Esophagus muscularis mucosa (tissue), 4 donors: ENCODE measurements at places on chromosomes 3 and 15. TPM values are rescaled to one million over a fixed set of nuclear protein-coding genes. Genes with fewer than 3 reads are reported as not detected.

Gene SEMA6D
- total RNA-seq: 5.2 TPM

Gene CTXND1
- total RNA-seq: 0.42 TPM

Gene IVD
- 45.8 TPM for total RNA-seq

Gene LXN
- total RNA-seq: 8.3 TPM

Gene TMEM158
- total RNA-seq: 2.2 TPM

Gene BLM
- 0.80 TPM for total RNA-seq

Gene FEZF2
- total RNA-seq: not detected

Gene PLXND1
- total RNA-seq: 89.6 TPM

Gene FILIP1L
- total RNA-seq: 120 TPM

Gene STT3B
- 58.8 TPM for total RNA-seq

Gene BCHE
- 48.9 TPM for total RNA-seq

Gene TERC
- 19.1 TPM for total RNA-seq

Gene TRH
- total RNA-seq: not detected

Gene RBPMS2
- total RNA-seq: 50.3 TPM

Gene AHSG
- not detected for total RNA-seq

Gene DUOXA2
- not detected for total RNA-seq

Gene NAALADL2
- total RNA-seq: 3.8 TPM

Gene SLC35G2
- total RNA-seq: 5.7 TPM

Gene HDC
- 7.0 TPM for total RNA-seq

Gene FSIP1
- 4.6 TPM for total RNA-seq

Gene LYZL4
- total RNA-seq: not detected

Gene GRM2
- total RNA-seq: not detected

Gene NMNAT3
- total RNA-seq: 10.8 TPM

Gene SLC12A8
- not detected for total RNA-seq

Gene CCDC54
- not detected for total RNA-seq

Gene PLA2G4E
- total RNA-seq: not detected

Gene CNTN6
- 0.06 TPM for total RNA-seq

Gene EXD1
- not detected for total RNA-seq

Gene GCNT3
- total RNA-seq: 2.9 TPM

Gene XCR1
- total RNA-seq: not detected

Gene SI
- total RNA-seq: not detected

Gene ARNT2
- total RNA-seq: 5.4 TPM

Gene THBS1
- 277 TPM for total RNA-seq

Gene PRTG
- total RNA-seq: 1.8 TPM

Gene PLA2G4D
- total RNA-seq: not detected

Gene CCRL2
- 3.0 TPM for total RNA-seq

Gene CIDEC
- 0.83 TPM for total RNA-seq

Gene CFAP91
- 4.3 TPM for total RNA-seq

Gene CFAP100
- not detected for total RNA-seq

Gene CACNA1D
- total RNA-seq: 0.99 TPM

Gene CCR8
- total RNA-seq: not detected

Gene MINAR1
- total RNA-seq: 0.50 TPM

Gene SPINT1
- total RNA-seq: 0.99 TPM

Gene UPK1B
- total RNA-seq: not detected

Gene TEX55
- total RNA-seq: not detected
